GDM1 (cell line): ENCODE measurements at places on chromosomes 3 and 15.

GRCh38 chr3:190302212-190302867 lies 19.9 kb downstream of the CLDN1 start:
- no peak for DNase-seq

DNA sequence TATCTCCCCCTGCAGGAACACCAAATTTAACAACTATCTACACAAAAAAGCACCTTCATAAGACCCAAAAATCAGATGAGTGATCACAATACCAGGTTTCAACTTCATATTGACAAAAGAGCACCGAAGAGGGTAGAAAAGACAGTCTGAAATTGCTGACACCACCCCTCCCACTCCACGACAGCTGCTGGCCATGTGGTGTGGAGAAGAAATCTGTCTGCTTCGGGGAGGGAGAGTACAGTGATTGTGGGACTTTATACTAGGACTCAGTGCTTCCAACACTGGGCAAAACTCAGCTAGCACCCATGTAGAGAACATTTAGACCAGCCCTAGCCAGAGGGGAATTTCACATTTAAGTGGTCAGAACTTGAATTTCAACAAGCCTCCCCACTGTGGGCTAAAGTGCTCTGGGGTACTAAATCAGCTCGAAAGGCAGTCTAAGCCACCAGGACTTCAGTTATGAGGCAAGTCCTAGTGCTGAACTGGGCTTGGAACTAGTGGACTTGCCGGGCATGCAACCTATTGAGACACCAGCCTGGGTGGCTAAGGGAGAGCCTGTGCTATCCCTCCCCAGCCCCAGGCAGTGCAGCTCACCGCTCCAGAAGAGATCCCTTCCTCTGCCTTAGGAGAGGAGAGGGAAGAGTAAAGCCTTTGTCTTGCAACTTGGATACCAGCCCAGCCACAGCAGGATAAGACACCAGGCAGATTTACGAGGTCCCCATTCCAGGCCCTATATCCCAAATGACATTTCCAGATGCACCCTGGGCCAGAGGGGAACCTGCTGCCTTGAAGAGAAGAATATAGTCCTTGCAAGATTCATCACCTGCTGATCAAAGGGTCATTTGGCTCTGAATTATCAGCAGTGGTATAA lies 44.6 kb upstream of the POU1F1 start:
- DNase-seq = no peak

DNA sequence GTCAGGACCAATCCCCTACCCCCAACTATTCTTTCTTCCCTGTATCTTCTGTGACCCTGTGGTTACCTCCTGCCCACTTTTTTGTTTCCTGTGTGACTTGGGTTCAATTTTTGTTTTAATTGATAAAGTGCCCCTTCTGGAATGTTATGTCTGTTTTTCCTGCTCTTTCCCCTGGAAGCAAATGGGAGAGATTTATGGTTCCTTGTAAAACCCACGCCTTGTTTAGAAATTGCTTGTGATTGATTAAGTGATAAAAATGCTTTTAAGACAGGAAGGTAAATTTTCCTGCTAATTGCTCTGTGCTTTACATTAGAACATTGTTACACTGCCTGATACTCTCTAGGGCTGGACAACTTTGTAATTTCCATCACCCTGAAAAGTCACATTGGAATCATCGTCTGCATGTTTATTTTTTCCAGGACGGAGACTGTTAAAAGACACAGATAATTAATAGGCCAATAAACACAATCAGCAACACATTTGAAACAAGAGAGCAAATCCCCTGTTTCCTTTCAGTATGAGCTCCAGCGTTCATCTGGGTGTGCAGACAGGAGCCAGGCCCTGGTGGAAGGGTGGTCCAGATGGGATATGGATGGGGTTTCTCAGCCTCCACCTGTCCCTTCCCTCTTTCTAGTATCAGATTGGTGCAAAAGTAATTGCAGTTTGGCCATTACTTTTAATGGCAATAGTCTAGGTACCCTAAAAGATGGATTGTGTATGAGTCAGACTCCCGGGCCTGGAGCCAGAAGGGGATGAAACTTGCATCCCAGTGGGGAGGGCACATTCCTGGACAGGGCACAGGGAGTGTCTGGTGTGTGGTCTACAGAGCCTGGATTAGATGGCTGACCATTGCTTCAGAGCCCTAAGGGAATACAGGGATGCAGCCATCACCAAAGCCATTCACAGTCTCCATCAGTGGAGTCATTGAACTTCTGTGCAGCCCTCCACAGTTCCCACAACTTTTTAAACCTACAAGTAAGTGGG lies 58.1 kb upstream of the AGBL1 start:
- DNase-seq = no peak

DNA sequence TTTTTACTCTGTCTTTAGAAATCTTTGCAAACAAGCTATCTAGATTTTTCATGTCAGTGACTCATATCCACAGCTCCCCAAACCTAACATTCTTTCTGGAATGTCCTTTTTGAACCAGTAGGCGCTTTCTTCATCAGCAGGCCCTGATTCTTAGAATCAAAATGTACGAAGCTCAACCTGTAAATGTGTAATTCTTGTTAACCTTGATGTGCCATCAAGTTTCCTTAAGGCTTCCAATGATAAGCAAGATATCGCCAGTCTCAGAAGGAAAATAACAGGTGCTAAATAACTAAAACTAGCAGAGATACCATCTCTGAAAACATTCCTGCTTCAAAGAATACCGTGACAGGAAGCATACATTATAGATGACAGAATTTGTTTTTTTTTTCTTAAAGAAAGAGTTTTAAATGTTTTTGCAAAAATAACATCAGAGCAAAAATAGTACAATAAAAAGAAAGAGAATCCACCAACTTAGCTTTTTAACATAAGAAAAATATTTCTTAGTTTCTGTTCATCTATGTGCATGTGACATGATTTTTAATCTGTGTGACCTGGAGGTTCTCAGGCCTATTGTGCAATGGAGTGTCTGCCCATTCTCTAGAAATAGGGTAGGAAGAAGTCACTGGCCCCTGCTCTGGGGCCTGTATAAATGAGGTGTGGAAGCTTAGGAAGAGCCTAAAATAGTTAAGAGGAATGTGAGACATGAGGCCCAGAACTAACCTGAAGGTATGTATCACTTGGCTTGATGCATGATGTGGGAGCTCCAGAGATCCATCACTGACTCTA lies 14.7 kb upstream of the SECISBP2L start:
- no peak for DNase-seq

- DNase-seq = no peak
Measured at GRCh38 chr15:89338036-89338435, 3.4 kb upstream of the POLG start.

GRCh38 chr3:5120446-5120845 lies 1.6 kb upstream of the ARL8B start:
- DNase-seq = no peak

GRCh38 chr15:93217343-93217742 lies 128.3 kb upstream of the RGMA start:
- no peak for DNase-seq

- DNase-seq = no peak
Measured at GRCh38 chr3:169923189-169923588, 11.8 kb downstream of the SAMD7 start.

- DNase-seq = no peak
Measured at GRCh38 chr15:37820380-37821128, 113.9 kb upstream of the TMCO5A start.

DNA sequence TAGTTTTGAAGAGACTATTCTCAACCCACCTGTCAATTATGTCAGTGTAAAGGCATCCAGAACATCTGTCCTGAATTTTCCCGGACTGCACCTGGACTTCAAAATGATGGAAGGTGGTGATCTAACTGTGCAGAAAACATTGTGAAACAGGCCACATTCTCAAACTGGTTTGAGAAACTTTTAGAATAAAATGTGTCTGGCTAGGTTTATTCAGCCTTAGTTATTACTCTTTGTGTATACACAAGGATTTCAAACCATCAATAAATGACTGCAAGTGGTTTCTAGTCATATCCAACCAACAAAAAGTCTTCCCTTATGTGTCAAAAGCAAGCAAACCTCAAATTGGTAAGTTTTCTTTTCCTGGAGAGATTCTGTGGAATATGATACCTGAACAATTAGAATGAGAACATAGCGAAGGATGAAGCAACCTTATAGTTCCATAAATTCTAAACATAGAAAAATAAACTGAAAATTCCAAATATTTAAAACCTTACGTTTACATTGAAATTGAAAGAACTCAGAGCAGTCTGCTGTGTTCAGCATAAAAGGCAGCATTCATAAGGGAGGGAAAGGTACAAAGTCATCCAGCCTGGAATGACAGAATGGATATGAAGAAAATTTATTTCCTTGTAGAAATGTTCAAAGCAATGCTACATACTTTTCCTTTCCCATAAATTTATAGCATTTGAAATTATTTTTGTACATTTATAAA lies 306.6 kb upstream of the TGFBR2 start:
- DNase-seq = no peak

DNA sequence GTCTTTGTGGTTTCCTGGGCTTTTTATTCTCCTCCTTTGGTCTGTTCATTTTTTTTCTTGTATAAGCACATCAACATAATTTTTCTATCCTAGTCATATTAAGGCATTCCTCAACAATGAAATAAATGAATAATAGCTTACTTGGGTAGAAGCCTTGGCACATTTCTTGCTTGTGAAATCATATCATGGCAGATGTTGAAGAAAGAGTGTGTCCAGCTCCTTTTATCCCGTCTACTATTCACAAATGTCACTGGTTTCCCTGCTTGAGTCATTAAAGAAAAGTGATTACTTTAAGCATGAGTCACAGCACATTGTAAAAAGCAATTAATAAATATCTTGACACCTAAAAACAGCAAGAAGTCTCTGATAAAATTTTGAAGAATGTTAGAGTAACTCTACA lies 42.1 kb downstream of the MINAR1 start:
- no peak for DNase-seq

GRCh38 chr15:59723687-59724346 lies 34.7 kb upstream of the BNIP2 start:
- no peak for DNase-seq

- no peak for DNase-seq
Measured at GRCh38 chr15:77839456-77839855, 206.7 kb upstream of the LINGO1 start.

DNA sequence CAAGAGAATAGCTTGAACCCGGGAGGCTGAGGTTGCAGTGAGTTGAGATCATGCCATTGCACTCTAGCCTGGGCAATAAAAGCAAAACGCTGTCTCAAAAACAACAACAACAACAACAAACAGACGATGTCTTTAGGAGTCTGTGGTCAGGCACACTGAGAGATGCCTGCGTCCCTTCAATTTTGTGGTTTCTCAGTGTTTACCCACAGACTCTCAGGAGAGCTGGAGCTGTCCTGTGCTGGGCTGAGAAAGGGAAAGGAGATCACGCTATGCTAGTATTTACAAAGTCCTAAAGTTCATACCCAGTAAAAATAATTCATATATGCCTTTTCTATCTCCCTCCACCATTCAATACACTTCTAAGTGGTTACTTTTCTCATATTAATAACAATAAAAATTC lies 6.3 kb downstream of the LAMP3 start:
- no peak for DNase-seq

- DNase-seq = no peak
Measured at GRCh38 chr3:126468028-126468891, 7.4 kb downstream of the ZXDC start.

DNA sequence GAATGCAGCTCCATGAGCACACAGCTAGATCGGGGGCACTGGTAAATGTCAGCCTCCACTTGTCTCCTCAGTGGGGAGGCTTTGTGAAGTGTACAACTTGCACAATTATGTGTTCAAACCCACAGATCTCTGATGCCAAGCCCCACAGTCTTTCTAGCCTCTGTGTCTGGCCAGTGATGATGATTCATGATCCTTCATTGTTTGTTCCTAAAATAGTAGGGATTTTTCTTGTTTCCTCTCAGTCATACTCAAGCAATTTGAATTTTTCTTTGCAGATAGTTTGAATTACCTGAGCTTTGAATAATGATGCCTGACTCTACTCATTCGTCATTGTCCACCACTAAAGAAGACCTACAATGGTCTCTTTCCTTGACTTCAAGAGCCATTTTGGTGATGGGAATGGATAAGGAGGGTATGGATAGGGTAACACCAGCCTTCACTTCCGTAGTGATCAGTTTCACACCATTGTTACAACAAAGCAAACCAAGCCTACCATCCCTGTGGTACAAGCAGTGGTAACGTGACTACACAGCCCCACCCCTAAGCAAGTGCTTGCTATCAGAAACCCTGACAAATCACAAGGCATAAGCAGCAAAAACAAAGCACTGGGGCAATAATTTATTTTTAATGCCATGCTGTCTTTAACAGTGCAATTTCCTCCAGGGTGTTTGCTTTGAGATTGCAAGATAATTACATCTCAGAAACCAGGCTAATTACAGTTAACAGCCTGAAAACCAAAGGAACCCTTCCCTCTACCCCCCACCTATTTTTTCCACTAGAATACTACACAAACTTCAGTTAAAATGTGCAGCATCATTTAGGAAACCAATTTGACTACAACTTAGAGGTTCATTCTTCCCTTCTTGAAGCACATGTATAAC lies 114.1 kb upstream of the PPP2R3A start:
- DNase-seq = no peak

DNA sequence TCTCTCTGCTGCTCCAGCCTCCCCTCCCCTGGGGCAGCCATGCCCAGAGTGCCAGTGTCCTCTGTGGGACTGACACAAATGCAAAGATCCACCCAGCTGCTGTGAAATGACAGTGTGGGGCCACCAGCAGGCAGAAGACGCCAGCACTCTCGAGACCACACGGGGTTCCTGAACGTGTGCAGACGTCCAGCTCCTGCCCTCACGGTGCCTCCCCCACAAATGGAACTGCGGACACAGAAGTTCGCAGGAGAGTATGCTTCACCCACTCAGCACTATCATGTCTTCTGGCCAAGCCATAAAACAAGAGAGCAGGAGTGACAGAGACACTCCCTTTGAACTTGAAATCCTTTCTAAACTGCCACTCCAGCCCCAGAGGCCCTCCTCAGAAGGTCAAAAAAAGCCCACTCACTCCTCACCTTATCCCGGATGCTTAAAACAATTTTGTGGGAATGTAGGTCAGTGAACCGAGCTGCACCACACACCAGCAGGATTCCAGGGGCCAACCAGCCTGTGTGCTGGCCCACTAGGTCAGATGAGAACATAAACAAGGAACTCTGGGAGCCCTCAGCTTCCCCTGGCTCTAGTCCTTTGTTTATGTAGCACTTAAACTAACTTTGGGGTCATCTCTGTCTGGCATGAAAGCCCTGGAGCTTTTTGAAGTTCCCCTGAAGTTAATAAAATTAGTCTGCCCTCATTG lies 112.6 kb downstream of the DNAJB8 start:
- no peak for DNase-seq

DNA sequence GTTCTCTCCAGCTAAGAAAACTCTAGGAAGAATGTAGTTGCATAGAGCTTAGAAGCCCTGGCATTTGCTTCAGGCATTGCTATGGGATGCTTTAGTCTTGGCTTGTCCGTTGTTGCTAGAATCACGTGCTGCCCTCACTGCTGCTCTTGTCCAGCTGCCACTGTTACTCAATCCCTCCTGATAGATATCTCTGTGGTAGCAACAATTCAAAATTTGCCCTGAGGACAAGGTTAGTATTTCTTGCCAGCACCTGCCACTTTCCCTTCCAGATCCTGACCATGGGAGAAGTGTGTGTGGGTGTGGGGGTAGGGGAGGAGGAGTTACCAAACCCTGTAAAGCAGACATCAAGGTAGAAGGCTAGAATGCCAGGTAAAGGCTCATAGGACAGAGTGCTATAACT lies 113.8 kb downstream of the PPM1L start:
- no peak for DNase-seq

GRCh38 chr3:96070678-96071077 lies 743.7 kb upstream of the EPHA6 start:
- DNase-seq = no peak

- no peak for DNase-seq
Measured at GRCh38 chr15:31814082-31814481, 216.2 kb upstream of the CHRNA7 start.

- peak; percentile 45 for DNase-seq
Measured at GRCh38 chr3:122101646-122102045, 46.5 kb downstream of the CD86 start.
